ENCODE measurements at places on chromosomes 11 and 22.

- peak; percentile 90 for DNase-seq
Observed at GRCh38 chr22:37546437-37547250, 13.6 kb upstream of the CDC42EP1 start.

DNA sequence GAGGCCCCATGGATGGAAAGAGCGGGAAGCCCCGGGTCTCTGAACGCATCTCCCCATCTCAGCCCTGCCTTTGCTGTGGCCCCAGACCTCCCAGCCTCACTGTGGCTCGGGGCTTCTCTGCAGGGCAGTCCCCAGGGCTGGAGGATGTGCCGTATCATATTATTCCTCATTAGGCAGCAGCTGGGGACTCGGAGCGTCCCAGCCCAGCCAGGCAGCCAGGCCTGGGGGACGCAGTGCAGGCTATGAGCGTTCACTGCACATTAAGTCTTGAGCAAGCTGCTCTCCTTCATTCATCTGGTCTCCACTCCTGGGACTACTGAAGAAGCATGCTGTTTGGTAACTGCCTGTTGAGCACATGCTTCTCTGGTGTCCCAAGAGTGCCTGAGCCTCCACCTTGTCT lies 226.8 kb upstream of the TBCEL start:
- no peak for DNase-seq

DNA sequence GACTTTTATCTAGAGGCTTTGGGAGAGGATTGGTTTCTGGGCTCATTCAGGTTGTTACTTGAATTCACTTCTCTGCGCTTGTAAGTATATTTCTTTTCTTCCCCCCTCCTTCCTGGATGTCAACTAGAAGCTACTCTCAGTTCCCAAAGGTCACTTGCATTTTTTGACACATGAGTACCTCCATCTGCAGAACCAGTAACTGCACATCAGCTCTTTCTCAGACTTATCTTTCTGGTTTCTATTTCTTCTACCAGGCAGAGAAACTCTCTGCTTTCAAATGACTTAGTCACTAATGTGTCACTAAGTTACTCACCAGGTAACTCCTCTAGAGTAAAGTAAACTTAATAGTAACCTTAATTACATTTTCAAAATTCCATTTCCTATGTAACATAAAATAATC lies 773.0 kb upstream of the LUZP2 start:
- DNase-seq = no peak

- peak; percentile 40 for DNase-seq
Observed at GRCh38 chr22:41578818-41579217, 10.8 kb downstream of the PMM1 start.

- DNase-seq = peak; percentile 62
Observed at GRCh38 chr11:66559142-66559865, 9.1 kb downstream of the CTSF start.

GRCh38 chr11:132123854-132124835 lies 753.7 kb downstream of the NTM start:
- no peak for DNase-seq

DNA sequence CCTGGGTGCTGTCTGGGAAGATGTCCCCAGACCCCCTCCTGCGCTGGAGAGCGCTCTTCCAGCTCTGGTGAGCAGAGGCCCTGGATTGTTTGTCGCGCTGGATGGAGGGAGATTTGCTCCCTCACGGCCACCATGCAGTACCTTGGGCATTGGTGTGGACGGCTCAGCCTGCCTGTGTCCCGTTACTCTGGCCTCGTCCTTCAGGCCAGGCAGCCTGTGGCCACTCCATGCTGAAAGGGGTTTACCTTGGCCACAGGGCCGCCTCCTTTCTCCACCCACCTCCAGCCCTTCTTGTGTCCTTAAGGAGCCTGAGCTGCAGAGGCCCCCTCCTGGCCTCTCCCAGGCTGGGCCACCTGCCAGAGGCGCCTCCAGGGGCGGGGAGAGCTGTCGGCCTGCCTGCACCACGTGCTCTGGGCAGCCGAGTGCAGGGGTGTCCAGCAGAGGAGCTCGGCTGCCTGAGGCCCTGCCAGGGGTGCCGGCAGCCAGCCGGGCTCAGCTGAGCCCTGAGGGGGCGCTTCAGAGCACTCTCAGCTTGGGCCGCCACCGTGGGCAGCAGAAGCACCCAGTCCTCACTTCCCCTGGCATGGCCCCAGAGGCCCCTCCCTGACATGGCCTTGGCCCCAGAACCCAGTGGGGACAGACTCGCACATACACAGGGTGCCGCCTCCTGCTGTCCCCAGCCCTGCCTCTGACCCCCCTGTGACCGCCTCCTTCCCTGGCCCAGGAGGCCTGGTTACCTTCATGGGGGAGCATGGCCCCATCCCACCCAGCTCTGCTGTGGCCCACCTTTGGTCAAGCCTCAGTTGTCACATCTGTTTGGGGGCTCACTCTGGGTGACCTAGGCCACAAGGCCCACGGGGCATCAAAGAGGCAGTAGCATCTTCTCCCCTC lies 3.4 kb downstream of the CCND1 start:
- DNase-seq = peak; percentile 92

GRCh38 chr22:25448435-25449051 lies 115.9 kb upstream of the GRK3 start:
- no peak for DNase-seq

GRCh38 chr11:64037027-64037634 lies 1.4 kb downstream of the FLRT1 start:
- no peak for DNase-seq

DNA sequence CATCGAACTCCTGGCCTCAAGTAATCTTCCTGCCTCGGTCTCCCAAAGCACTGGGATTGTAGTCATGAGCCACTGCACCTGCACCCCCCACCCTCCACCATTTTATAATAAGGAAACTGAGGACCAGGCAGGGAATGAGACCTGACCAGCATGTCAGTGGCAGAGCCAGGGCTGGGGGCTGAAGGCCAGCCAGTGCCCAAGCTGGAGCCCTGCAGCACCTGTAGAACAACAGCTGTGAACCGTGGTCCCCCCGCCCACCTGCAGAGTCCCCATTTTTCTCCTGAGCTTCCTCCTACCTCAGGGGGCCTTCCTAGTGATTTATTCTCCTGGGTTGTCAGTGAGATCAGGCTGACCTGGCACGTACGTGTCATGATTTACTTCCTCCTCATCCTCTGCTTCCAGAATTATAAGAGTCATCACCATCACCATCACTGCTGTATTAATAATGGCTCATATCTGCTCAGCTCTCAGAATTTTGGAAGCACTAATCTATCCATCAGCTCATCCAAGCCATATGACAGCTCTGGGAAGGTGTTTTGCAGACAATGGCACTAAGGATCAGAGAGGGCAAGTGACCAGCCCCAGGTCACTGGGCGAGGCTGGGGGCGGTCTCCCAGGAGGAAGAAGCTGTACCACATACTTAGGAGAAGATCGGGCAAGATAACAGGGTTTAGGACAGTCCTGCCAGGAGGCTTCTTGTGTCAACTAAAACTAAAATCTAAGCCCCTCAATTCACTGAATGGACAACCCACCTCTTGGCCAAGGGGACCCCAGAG lies 5.5 kb upstream of the SLCO2B1 start:
- no peak for DNase-seq

DNA sequence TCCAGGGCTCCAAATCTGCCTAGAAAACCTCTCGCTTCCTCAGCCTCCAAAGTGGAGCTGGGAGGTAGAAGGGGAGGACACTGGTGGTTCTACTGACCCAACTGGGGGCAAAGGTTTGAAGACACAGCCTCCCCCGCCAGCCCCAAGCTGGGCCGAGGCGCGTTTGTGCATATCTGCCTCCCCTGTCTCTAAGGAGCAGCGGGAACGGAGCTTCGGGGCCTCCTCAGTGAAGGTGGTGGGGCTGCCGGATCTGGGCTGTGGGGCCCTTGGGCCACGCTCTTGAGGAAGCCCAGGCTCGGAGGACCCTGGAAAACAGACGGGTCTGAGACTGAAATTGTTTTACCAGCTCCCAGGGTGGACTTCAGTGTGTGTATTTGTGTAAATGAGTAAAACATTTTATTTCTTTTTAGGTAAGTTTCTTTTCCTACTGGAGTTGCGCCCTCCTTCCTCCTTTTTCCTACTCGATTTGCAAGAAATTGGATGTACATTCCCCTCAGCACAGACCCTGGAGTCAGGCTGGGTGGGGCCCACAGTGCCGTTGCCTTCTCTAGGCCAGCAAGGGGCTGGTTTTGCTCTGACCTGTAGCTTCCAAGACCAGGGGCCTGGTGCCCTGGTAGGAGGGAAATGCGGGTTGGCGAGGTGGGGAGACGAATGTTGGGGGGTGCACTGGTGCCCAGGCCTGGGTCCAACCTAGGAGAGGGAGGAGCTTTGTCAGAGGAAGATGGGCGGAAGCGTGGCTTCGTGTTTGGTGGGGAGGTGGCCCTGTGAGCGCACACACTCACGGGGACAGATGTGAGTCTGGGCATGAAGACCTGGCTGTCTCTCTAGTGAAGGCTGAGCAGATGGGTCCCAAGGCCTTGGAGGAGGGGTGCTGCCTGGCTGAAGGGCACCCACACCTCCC lies 50.6 kb downstream of the ST14 start:
- no peak for DNase-seq

GRCh38 chr11:2663506-2663905 lies 36.3 kb downstream of the KCNQ1OT1 start:
- no peak for DNase-seq

DNA sequence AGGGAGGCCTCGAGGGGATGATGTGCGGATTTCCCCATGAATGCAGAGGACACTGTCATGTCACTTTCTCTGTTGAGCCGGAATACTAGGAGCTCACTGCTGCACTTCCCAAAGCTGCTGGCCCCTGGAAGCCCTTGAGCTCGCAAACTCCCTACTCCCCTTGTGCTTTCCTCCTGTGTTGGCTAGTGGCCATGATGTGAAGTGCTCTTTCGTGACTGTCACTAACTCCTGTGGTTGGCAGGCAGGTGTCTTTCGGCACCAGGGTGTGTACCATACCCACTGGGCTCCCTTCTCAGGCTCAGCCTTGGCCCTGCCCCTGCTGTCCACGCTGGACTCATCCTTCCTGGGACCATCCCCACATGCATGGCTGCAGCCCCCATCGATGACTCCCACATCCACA lies 86.2 kb downstream of the BTBD10 start:
- DNase-seq = no peak

GRCh38 chr11:45922425-45923082 lies at the start of gene LARGE2:
TSS of gene LARGE2 (plus strand) at chr11:45922656. CDS start at chr11:45922883, 227 bp downstream.
- no peak for DNase-seq

DNA sequence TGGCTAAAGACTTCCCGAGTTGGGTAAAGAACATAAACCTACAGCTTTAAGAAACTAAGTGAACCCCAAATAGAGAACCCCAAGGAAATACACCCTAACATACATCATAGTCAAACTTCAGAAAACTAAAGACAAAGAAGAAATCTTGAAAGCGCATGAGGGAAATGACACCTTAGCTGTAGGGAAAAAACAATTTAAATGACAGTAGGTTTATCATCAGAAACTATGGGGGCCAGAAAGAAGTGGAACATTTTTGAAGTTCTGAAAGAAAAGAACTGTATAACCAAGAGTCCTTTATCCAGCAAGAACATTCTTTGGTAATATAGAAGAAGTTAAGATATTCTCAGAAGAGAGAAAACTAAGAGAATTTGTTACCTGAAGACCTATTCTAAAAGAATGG lies 15.5 kb upstream of the OR2AT4 start:
- DNase-seq = no peak

DNA sequence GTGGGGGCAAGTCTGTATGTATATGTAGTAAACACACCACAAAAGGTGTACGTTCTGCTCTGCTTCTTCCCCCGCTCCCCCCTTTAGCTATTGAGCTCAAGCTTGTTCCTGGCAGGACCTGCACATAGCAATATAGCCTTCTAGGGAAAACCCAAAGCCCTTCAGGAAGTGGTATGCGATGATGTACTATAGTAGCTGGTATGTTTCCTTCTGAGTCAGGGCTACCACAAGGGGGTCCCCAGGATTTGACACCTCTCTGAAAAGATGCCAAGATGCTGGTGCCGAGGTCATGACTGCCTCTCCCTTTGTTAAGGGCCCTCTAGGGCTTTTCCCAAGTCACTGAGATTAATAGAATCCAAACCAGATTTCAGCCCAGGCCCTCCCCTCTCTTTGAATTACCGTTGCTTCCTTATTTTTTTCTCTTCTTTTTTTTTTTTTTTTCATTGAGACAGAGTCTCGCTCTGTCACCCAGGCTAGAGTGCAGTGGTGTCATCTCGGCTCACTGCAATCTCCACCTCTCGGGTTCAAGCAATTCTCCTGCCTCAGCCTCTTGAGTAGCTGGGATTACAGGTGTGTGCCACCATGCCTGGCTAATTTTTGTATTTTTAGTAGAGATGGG lies 268.4 kb downstream of the ETS1 start:
- no peak for DNase-seq

DNA sequence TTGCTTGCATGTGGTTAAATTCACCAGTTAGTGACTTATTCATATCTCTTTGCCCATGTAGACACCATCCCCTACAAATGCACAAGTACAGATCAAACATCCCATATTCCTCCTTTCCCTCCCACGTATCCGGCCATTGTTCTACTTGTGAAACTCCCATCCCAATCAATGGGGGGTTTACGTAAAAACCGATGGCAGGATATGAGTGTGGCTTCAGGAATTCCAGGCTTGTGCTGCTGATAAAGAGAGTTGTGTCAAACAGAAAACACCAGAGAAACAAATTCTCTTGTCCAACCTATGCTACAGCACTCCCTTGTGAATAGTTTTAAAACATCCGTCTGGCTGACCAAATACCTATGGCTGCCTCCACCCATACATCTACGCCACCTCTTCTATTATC lies 15.5 kb downstream of the FLI1 start:
- DNase-seq = no peak

DNA sequence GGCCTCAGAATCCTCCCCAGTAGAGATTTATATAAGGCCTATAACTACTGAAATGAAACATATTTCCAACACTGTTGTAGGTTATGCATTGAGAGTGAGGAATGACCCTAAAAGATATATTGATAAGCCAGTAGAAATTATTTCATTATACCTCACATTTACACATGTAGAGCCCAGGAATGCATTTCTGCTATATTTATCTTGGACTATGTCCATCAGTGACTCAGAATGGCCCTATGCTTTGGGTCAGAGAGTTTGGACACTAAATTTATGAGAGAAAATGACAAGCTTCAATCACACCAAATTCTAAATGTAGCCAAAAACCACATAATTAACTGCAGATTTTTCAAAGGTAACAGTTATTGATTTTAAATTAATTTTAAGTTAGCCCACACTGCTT lies 761.9 kb downstream of the DLG2 start:
- no peak for DNase-seq

DNA sequence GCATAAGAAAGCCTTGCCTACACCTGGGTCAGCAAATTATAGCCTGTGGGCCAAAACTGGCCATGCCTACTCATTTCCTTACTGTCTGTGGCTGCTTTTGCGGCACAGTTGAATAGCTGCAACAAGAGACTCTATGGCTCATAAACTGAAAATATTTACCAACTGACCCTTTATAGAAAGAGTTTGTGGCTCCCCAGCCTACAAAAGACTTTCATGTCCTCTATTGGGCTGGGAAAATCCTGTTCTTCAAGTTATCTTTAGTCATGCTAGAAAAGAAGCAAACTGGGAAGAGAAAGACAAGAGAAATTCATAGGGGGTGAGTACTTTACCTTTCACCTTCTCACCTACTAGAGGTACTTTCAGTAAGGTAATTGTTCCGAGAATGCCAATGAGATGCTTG lies 175.1 kb downstream of the SWAP70 start:
- DNase-seq = no peak

GRCh38 chr11:32006799-32007388 lies 84.0 kb upstream of the RCN1 start:
- DNase-seq = peak; percentile 33

- DNase-seq = no peak
Observed at GRCh38 chr11:75002516-75002915, 13.8 kb downstream of the NEU3 start.

Data from adrenal gland (tissue), 19 donors.